ENCODE measurements at places on chromosomes 13 and 19. TPM values are rescaled to one million over a fixed set of nuclear protein-coding genes. Genes with fewer than 3 reads are reported as not detected.

GRCh38 chr19:28196101-28196500 is 1016.9 kb downstream of the UQCRFS1 start:
- no peak for DNase-seq

DNA sequence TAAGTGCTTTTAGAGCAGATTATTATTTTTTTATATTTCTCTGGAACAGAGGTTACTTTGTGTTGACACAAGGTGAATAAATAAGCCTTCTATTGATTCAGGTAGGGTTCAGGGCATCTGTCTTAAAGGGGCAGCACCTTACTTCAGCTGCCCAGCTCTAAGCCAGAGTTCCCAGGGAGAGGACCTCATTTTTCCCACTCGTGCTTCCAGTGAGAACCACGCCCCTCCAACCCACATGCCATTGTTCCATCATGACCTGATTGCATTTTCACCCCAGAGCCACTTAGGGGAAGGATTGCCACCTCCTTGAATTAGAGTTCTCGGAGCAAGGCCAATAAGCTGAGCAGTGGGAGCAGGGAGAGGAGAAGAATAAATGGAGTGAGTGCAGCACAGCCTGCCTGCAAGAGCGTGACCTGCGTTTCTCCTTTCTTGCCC is 104.3 kb upstream of the FRY start:
- DNase-seq: no peak

DNA sequence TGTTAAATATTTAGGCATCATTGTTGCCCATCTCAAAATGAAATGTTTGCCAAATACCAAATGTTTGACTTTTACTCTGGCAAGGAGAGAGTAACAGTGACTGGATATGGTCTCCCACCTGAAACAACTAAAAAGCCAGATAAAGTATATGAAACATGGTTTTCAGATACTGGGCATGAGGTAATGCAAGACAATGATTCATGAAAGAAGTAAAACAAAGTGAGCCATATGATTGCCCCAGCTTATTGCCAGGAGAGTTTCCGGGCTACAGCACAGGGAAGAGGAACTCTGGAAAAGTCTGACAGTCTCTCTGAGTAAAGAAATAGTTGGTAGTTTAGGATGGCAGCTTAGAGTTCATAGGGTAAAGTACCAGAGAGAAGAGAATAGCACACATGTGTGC is 354.6 kb downstream of the DNAJC15 start:
- DNase-seq: no peak

- no peak for DNase-seq
Observed at GRCh38 chr13:105342281-105342820, 1193.1 kb downstream of the EFNB2 start.

DNA sequence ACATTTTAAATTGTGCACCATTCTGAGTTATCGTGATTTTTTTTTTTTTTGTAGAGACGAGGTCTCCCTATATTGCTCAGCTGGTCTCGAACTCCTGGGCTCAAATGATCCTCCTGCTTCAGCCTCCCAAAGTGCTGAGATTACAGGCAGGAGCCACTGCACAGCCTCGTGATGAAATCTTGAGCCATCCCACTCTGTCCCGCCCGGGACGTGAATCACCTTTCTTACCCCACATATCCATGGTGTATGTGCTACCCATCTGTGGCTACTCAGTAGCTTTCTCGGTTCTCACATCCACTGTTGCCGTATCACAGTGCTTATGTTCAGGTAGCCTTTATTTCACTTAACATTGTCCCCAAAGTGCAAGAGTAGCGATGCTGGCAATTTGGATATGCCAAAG is 26.5 kb downstream of the PAK4 start:
- DNase-seq: no peak

DNA sequence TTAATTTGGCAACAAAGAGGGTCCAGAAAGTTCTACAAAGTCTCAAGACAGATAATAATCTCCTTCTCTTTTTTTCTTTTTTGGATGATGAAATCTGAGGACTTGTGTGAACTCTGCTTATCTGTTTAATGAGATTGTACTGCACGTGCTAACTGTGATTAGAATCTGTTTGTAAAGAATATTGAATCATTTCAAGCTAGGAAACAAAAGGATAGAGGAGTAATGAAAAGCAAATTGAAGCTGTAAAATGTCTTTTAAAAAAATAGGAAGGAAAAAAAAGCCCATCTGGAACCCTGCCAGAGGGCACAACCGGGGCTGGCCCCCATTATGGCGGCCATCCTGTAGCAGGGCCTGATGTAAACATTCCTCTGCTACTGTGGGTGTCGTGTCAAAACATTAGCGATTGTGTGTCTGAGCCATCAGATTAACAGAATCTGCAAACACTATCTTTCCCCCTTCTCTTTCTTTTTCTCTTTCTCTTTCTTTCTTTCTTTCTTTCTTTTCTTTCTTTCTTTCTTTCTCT is 83.0 kb downstream of the FLT1 start:
- DNase-seq: no peak

DNA sequence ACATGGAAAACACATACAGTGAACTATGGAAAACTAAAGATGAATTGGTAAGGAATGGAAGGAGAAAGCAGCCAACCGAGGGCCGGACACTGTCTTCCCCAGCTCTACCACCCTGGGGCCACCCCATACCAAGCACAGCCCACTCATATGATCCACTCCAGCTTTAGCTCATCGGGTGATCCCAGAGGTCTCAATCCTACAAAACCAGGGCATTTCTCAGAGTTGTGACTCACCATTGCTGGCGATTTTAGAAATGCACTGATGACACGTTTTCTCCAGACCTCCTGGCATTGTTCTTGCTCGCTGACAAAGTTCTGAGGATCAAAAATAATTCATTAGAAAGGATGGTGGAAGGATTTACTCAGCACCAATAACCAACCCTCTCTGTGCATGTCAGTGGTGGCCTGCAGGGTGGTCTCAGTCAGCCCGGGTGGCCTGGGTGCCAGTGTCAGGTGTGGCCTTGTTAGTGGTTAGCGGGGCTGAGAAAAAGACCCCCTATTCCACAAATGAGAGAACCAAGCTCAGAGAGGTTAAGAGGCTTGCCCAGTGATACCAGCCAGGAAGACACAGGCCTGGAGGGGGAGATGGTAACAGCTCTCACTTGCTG is 6.6 kb downstream of the TMEM272 start:
- no peak for DNase-seq

DNA sequence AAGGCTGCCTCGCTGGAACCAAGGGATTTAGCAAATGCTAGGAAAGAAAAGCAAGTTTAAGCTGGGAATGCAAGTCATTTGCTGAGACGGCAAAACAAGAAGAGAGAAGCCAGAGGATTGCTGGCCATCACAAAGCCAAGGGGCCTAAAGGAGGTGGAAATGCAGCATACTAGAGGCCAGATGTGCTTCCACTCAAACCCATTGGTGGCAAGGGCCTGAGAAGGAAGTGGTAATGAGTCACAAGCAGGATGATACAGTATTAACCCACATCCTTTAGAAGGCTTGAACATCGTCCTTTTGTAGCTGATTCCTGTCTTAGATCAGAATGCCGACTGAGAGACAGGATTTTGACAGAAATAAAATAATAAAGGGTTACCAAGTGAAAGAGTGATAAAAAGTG is 68.2 kb downstream of the ITGBL1 start:
- DNase-seq: no peak

DNA sequence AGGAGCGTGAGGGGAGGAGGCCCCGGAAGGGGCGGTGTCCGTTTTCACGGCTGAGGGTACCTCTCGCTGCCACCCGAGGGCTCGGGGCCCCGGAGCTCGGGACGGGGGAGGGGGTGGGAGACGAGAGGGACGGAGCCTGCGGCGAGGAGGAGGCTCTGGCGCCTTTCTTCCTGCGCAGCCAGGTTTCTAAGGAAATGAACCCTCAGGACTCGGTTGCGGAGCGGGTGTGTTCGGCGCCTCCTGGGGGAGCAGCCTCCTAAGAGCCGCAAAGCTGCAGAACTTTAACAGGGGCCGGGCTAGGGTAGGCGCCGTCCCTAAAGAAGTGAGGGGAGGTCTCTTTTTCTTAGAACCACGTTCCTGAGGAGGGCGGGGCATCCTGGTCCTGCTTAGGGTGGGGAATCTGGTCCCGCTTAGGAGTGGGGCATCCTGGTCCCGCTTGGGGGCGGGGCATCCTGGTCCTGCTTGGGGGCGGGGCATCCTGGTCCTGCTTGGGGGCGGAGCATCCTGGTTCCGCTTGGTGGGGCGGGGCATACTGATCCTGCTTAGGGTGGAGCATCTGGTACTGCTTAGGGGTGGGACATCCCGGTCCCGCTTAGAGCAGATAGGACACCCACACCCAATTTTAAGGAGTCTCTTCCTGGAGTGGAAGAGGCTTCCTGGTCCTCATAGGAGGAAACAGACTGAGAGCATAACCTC is 6.2 kb downstream of the SYT5 start:
- peak; percentile 63 for DNase-seq

DNA sequence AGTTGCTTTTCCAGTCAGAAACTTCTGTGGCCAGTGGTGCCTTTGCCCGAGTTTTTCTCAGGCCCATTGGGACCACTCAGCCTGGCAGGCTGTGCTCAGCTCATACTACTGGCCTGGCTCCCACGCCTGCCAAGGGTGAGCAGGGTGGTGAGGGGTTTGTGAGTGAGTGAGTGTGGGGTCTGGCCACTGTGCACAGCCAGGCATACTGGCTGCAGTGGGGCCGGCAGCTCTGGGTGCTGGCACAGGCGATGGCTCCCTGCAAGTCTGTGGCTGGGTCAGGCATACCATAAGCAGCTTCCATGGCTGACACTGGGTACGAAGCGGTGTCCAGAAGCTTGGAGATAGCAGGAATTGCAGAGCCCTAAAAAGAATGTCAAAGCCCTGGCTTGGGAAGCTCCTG is 161.0 kb downstream of the SLITRK6 start:
- DNase-seq: no peak

GRCh38 chr13:113092776-113093579 is 12.6 kb upstream of the F7 start:
- peak; percentile 8 for DNase-seq

DNA sequence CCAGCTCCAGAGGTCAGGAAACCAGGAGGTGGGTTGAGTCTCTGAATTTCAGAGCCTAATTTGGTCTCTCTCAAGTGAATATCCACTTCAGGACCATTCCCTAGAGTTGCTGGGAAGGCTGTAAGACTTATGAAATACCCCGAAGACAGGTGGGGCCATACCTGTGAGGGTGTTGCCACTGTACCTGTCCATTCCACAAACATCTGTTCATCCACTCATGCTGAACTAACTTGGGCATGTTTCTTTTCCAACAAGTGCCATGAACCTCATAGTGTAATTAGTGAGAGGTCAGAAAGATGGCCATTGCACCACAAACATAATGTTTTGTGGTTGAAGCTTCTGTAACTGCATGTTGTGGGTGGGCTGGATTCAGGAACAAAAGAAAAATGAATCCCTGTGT is 7.8 kb downstream of the ILF3 start:
- DNase-seq: no peak

GRCh38 chr19:48510421-48511268 is 990 bp downstream of the LMTK3 start:
- DNase-seq: peak; percentile 64

- no peak for DNase-seq
Observed at GRCh38 chr13:84399320-84400085, 517.2 kb upstream of the SLITRK1 start.

DNA sequence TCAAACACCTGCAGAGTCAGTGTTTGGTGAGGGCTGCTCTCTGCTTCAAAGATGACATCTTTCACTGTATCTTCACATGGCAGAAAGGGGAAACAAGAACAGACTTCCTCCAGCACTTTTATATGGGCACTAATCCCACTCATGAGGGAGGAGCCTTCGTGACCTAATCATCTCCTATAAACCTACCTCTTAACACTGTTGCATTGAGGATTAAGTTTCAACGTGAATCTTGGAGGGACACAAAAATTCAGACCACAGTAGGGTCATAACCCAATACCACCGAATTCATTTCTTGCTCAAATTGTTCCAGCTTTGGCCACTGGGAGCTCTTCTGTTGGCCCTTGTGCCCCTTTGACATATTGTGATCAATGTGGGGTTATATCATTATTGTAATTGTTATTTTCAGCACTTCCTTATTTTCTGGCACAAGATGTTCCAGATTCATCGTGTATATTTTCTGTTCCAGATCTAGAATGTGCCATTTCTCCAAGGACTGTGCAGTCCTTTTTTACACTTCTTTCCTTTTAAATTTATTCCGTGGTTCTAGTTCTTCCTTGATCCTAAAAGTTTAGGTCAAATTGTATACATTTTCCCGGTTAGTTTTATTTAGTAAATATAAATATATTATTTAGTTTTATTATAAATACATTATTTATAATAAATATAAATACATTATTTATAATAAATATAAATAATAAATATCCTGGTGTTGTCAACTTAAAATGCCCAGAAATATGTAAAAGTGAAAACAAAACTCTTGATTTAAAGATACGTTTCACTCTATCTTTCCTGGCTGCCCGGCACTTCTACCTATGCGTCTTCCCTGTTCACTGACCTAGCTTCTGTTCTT is 35.5 kb upstream of the IGFL4 start:
- DNase-seq: no peak

GRCh38 chr19:49772850-49773432 is 6.1 kb downstream of the AP2A1 start:
- no peak for DNase-seq

DNA sequence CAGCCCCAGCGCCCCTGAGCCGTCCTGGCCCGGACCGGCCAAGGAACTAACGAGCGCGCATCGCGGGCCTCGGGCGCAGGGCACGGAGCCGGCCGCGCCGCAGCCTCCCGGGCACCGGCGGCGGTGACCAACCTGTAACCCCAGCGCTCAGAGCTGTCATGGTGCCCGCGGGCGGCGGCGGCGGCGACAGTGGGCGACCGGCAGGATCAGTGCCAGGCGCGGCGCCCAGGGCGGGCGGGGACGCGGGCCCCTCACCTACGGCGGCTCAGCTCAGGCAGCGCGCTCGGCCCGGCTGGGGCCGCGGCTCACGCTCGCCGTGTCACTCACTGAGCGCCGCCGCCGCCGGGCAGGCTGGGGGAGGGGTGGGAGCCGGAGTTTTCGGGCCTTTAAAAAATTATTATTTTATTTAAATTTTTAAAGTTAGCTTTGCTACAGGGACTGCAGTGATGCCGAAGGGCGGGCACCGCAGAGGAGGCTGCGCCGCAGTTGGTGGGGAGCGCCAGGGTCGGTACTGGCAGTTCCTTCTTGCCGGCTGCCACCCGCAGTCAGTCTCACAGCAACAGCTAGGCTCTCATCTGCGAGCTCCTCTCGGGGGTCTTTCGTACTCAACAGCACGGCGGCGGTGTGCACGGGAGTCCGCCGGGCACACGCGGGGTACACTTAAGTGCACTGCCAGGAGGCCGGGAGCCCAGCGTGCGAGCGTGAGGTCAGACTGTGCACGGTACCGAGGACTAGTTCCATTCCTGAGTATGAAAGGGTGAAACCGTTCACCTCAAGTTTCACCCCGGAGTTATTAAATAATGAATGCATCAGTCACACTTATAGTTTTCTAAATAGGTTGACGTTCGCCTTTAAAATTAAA is at the start of gene NALCN:
Gene NALCN (minus strand): TSS at position 328 of the 862 bp plus-strand sequence. CDS start 17,382 bp downstream, outside the sequence.
- DNase-seq: peak; percentile 22

- DNase-seq: no peak
Observed at GRCh38 chr13:60431108-60431700, 34.2 kb downstream of the TDRD3 start.

GRCh38 chr19:43765109-43765876 is 10.5 kb upstream of the SMG9 start:
- no peak for DNase-seq

The ESD gene
- total RNA-seq: 98.5 TPM

The SHISA2 gene
- 0.22 TPM for total RNA-seq

The LCP1 gene
- 14.1 TPM for total RNA-seq

The UBE2L5 gene
- not detected for total RNA-seq

The KPTN gene
- 10.9 TPM for total RNA-seq

The CD37 gene
- 3.7 TPM for total RNA-seq

The KLK12 gene
- total RNA-seq: not detected

The ZNF816 gene
- total RNA-seq: 5.9 TPM

The ZSCAN1 gene
- total RNA-seq: not detected
